Endothelial cell (in vitro differentiated cells): ENCODE measurements at places on chromosomes 12 and 14. TPM values are rescaled to one million over a fixed set of nuclear protein-coding genes. Genes with fewer than 3 reads are reported as not detected.

The GSG1 gene
- 0.46 TPM for total RNA-seq

The AQP6 gene
- not detected for total RNA-seq

- no peak overlapping the region for H3K27ac ChIP-seq
- no peak for DNase-seq
- no peaks in the 10 kb centered on the region for H3K27me3 ChIP-seq
- no peaks in the 10 kb centered on the region for H3K36me3 ChIP-seq
- H3K4me3 ChIP-seq, result no peak overlapping the region
- H3K4me1 ChIP-seq, result peaks cover 10% of the 10 kb centered on the region
Measured at GRCh38 chr14:72600551-72601330, 293.2 kb downstream of the DPF3 start.

The P2RX2 gene
- total RNA-seq, result not detected

The GPR132 gene
- not detected for total RNA-seq

DNA sequence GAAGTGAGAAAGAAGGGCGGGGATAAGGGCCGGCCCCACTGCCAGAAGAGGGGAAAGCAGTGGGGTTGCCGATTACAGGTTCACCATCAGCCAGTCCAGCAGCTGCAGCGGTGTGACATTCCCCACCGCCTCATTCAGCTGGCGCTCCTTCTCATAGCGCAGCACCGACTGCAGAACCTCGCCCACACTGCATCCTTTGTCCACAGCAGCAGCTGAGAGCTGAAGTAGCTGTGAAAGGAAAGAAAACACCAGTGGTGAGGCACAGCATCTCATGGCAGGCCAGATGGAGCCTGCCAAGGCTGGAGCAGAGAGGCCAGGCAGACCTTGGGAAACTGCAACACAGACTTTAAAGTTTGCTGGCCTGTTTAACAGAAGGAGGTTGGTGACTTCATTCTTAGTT lies 33.2 kb downstream of the AKAP3 start:
- no peaks in the 10 kb centered on the region for H3K4me1 ChIP-seq
- peaks cover 28% of the 10 kb centered on the region for H3K36me3 ChIP-seq
- H3K4me3 ChIP-seq, result no peak overlapping the region
- H3K27me3 ChIP-seq, result peaks cover 2% of the 10 kb centered on the region
- no peak overlapping the region for H3K27ac ChIP-seq

The LRIG3 gene
- total RNA-seq, result 103 TPM

GRCh38 chr12:52164624-52165023 lies 27.2 kb downstream of the KRT80 start:
- H3K4me3 ChIP-seq, result no peak overlapping the region
- H3K27me3 ChIP-seq, result peaks cover 5% of the 10 kb centered on the region
- no peak overlapping the region for H3K27ac ChIP-seq
- no peaks in the 10 kb centered on the region for H3K36me3 ChIP-seq
- no peak for DNase-seq

DNA sequence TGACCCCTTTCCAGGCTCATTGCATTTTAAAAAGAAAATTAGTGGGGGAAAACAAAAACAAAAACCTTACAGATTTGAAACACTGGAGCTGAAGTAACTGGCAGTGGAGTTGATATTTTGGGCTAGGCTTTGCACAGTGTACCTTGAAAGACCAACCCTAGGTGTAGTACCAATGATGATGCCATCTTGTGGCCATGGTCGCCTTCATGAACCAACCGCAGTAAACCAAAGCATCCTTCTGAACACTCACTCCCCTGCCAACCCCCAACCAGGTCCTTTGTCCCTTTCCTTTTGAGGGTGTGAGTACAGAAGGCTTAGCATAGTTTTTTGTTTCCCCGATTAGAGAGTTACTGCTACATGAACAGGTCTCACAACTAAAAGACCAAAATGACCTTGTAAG lies 5.9 kb downstream of the TOMM20L start:
- peaks cover 1% of the 10 kb centered on the region for H3K27me3 ChIP-seq
- no peaks in the 10 kb centered on the region for H3K4me1 ChIP-seq
- H3K36me3 ChIP-seq, result no peaks in the 10 kb centered on the region

The USP15 gene
- 98.2 TPM for total RNA-seq

DNA sequence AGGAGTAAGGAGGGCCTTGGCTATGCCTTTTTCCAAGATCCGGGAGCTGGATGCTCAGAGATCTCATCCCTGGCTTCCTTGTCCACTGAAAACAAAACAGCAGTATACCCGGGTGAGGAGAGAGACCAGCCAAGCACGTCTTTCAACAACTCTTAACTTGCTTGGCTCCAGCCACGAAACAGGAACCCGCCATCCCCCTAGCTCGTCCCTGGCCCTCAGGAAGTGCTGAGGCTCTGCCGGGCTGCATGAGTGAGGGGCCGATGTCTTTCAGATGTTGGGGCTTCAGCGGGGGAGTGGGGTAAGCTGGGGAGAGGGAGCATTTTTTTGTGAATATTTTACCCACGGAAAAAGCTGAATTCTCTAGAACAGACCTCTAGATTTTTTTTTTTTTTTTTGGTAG lies 231.1 kb downstream of the CACNA1C start:
- no peaks in the 10 kb centered on the region for H3K36me3 ChIP-seq
- H3K4me1 ChIP-seq, result peaks cover 30% of the 10 kb centered on the region
- no peaks in the 10 kb centered on the region for H3K27me3 ChIP-seq
- DNase-seq, result no peak
- no peak overlapping the region for H3K27ac ChIP-seq

DNA sequence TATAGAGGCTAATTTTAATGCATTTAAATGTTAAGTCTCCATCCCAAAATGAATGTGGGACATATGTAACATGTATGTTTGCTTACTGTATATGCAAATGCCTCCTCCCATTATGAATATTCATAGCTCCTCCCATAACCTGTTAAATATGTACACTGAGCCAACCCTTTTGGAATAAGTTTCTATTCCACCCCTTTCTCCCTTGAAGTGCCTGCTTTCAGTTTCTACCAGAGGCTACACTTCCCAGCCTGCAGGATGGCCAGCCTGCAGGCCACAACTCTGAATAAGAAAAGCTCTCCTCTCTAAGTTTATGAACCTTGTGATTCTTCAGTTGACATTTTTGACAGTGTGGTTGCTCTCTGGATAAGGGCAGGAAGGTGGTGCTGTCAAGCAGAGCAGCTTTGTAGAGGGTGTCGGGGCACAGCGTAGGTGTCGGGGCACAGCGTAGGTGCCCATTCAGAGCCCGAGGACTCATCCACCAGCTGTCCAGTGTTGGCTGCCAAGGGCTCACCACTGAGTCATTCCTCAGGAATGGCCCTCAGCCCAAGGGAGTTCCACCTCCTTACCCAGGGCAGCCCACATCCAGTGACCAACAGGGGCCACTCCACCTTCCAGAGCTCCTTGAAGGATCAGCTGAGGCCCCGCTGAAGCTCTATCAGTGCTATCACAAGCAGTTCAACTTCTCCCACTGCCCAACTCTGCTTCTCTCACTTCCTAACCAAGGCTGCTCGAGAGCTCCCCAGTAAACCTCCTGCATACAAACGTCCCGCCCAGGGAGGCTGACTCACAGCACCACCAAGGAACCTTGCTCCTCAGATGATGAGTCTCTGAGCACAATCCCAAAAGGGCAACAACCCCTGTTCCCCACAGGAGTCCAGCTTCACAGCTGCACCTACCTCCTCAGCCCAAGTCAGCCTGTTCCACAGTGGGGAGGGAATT lies 31.4 kb downstream of the VWF start:
- H3K27me3 ChIP-seq, result peaks cover 1% of the 10 kb centered on the region
- peaks cover 16% of the 10 kb centered on the region for H3K36me3 ChIP-seq

The AVPR1A gene
- 0.59 TPM for total RNA-seq

DNA sequence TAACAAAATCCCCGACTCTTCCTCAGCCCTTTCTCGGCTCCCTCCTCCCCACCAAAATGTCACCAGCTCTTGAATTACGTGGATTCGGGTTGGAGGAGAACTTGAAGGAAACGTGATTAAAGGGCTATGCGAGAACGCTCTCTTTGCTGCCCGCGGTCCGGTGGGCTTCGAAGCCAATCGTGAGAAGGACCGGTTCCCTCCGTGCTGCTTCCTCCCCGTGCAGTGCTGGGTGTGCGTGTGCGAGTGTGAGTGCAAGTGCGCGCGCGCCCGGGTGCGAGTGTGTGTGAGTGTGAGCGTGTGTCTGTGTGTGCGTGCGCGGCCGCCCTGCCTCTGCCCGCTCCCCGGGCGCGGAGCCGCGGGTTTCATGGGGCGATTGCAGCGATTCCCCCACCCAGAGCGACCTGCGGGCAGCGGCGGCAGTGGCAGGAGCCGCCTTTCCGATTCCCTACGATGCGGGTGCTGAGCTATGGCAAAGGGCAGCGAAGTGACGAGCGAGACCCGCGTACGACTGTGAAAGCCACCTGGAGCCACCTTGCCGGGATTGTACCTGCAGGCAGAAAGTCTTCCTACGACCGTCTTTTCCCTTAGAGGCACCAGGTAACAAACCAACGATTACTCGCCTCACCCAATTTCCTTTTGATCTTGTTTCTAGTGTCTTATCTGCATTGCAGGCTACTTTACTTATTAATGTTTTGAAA lies 1.4 kb downstream of the LRFN5 start:
- no peaks in the 10 kb centered on the region for H3K36me3 ChIP-seq
- peaks cover 19% of the 10 kb centered on the region for H3K27me3 ChIP-seq
- H3K4me1 ChIP-seq, result peaks cover 25% of the 10 kb centered on the region
- DNase-seq, result peak; percentile 40
- H3K27ac ChIP-seq, result peak overlapping the region; percentile 20

- H3K4me3 ChIP-seq, result no peak overlapping the region
- H3K27ac ChIP-seq, result no peak overlapping the region
- peaks cover 3% of the 10 kb centered on the region for H3K27me3 ChIP-seq
- H3K4me1 ChIP-seq, result no peaks in the 10 kb centered on the region
Measured at GRCh38 chr12:131620946-131621681, 89.8 kb upstream of the SFSWAP start.

- peak; percentile 69 for DNase-seq
- no peak overlapping the region for H3K27ac ChIP-seq
- no peaks in the 10 kb centered on the region for H3K36me3 ChIP-seq
- no peak overlapping the region for H3K4me3 ChIP-seq
- H3K27me3 ChIP-seq, result peaks cover 6% of the 10 kb centered on the region
- no peaks in the 10 kb centered on the region for H3K4me1 ChIP-seq
Measured at GRCh38 chr14:101961011-101961721, 3.2 kb upstream of the DYNC1H1 start.

GRCh38 chr12:24718617-24719016 lies 230.3 kb downstream of the BCAT1 start:
- peaks cover 3% of the 10 kb centered on the region for H3K4me1 ChIP-seq
- no peaks in the 10 kb centered on the region for H3K36me3 ChIP-seq
- no peak overlapping the region for H3K27ac ChIP-seq
- DNase-seq, result no peak
- H3K4me3 ChIP-seq, result no peak overlapping the region

The MAX gene
- 76.1 TPM for total RNA-seq

The GLIPR1L1 gene
- total RNA-seq, result not detected

- peaks cover 8% of the 10 kb centered on the region for H3K36me3 ChIP-seq
- no peak overlapping the region for H3K27ac ChIP-seq
- H3K27me3 ChIP-seq, result no peaks in the 10 kb centered on the region
- no peaks in the 10 kb centered on the region for H3K4me1 ChIP-seq
- H3K4me3 ChIP-seq, result no peak overlapping the region
- no peak for DNase-seq
Measured at GRCh38 chr12:104641862-104642261, 185.1 kb downstream of the CHST11 start.

- no peak for DNase-seq
- no peaks in the 10 kb centered on the region for H3K27me3 ChIP-seq
- H3K4me1 ChIP-seq, result peaks cover 22% of the 10 kb centered on the region
- no peak overlapping the region for H3K27ac ChIP-seq
- no peaks in the 10 kb centered on the region for H3K36me3 ChIP-seq
- H3K4me3 ChIP-seq, result no peak overlapping the region
Measured at GRCh38 chr14:92496191-92496857, 17.3 kb upstream of the RIN3 start.

The GPD1 gene
- not detected for total RNA-seq

The KRT3 gene
- total RNA-seq, result not detected

DNA sequence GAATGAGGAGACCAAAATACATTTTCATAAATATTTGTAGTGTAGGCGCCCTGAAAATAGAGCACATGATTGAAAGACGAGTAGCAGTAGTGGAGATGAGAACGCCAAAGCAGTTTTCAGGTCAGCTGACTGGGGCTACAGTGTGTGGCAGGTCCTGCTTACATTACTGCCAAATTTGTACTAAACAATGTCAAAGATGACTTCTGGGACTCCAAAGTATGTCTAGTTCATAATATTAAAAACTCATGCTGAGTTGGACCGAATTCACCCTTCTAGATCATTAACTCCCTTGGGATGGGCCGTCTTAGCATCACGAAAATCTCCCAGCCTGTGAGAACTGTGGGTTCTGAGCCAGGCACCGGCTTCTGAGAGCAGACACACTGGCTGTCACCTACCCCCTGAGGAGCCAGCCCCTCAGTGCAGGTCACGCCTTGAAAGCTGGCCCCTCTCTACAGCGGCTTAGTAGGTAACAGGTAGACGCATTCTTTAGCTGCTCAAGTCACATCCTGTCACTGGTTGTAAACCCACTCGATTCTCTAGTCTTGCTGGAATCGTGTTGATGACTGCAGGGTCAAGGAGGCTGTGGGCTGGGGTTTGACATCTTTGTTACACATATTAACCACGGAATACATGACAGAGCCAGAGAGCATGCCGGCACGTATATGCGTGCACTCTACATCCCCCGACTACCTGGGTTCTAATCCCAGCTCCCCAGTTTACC lies 210.4 kb downstream of the ETV6 start:
- H3K27me3 ChIP-seq, result peaks cover 2% of the 10 kb centered on the region
- DNase-seq, result no peak
- peak overlapping the region; percentile 9 for H3K4me3 ChIP-seq
- H3K36me3 ChIP-seq, result peaks cover 67% of the 10 kb centered on the region
- H3K27ac ChIP-seq, result peak overlapping the region; percentile 70
- H3K4me1 ChIP-seq, result peaks cover 79% of the 10 kb centered on the region

The STAT2 gene
- 97.3 TPM for total RNA-seq

- DNase-seq, result no peak
- H3K36me3 ChIP-seq, result peaks cover 3% of the 10 kb centered on the region
- no peak overlapping the region for H3K4me3 ChIP-seq
- peaks cover 29% of the 10 kb centered on the region for H3K4me1 ChIP-seq
- H3K27ac ChIP-seq, result no peak overlapping the region
- H3K27me3 ChIP-seq, result peaks cover 8% of the 10 kb centered on the region
Measured at GRCh38 chr14:92751819-92752218, 3.4 kb upstream of the LGMN start.

GRCh38 chr12:110224379-110225304 lies 56.4 kb upstream of the ATP2A2 start:
- H3K27me3 ChIP-seq, result no peaks in the 10 kb centered on the region
- DNase-seq, result no peak
- H3K4me1 ChIP-seq, result peaks cover 4% of the 10 kb centered on the region
- no peak overlapping the region for H3K4me3 ChIP-seq

GRCh38 chr12:67647181-67647798 lies 1.3 kb upstream of the DYRK2 start:
- peak overlapping the region; percentile 92 for H3K27ac ChIP-seq
- peaks cover 12% of the 10 kb centered on the region for H3K36me3 ChIP-seq
- peak overlapping the region; percentile 89 for H3K4me3 ChIP-seq
- DNase-seq, result peak; percentile 35
